ENCODE measurements at places on chromosomes 11 and 22.

DNA sequence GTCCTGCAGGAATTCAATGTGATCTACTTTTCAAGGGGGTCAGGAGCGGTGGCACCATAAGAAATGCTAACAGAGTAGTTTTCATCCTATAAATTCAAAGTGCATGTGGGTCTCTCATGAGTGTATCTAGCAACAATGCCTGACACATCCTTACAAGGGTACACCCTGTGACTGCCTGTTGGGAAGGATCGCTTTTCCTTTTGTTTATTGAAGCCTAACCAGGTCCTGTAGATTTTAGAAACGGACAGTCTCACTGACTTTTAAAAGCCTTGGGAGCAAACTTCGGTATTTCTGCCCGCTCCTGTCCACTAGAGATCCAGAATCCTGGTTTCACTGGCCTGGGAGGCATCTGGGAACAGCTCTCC, 102.4 kb downstream of the MICAL2 start:
- DNase-seq, result no peak

DNA sequence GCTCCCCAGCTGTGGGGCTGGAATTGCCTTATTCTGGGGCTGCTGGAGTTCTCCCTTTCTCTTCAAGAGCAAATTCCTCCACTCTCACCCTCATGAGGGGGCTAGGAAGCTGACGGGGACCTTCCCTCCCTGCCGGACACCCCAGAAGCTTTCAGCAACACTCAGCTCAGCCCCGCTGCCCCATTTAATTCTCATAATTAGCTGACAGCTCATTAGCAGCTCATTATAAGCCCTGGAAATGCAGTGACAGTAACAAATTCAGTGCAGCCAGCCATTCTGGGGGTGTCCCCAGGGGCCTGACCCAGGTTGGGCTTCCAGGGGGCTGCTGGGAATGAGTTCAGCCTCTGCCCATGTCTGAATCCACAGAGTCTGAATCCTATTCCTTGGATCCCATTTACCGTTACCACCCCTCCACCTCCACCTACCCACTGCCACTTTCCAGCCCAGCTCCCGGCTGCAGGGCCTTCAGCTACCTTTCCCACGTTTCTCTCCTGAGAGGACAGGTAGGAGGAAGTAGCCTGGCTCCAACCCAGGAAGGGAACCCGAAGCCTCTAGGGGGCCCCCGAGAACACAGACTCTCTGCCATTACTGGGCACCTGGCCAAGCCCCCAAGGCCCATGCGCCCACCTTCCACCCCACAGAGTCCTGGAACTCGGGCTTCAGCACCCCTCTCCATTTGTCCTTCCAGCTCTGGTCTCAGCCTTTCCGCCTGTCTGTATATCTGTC, 101.7 kb upstream of the LMO1 start:
- no peak for DNase-seq

DNA sequence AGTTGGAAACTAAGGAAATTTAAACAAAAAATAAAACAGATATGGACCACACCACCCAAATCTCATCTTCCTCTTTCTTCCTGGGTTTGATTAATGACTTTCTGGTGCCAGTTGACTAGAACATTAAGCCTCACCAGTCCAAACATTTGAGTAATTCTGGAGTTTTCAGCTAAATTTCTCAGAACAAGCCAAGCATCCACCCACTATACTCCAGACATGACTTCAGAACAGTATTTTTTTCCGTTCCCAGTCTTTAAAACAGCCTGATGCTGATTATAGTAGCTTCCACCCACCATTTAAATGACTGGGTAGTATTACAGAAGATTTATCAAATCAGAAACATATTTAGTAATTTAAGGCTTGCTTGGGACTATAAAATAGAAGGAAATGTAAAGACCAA, 230.9 kb upstream of the UBASH3B start:
- no peak for DNase-seq

- no peak for DNase-seq
Observed at GRCh38 chr22:44005524-44005923, 18.6 kb upstream of the PARVB start.

GRCh38 chr11:75561426-75562047, 516 bp upstream of the SERPINH1 start:
- no peak for DNase-seq

DNA sequence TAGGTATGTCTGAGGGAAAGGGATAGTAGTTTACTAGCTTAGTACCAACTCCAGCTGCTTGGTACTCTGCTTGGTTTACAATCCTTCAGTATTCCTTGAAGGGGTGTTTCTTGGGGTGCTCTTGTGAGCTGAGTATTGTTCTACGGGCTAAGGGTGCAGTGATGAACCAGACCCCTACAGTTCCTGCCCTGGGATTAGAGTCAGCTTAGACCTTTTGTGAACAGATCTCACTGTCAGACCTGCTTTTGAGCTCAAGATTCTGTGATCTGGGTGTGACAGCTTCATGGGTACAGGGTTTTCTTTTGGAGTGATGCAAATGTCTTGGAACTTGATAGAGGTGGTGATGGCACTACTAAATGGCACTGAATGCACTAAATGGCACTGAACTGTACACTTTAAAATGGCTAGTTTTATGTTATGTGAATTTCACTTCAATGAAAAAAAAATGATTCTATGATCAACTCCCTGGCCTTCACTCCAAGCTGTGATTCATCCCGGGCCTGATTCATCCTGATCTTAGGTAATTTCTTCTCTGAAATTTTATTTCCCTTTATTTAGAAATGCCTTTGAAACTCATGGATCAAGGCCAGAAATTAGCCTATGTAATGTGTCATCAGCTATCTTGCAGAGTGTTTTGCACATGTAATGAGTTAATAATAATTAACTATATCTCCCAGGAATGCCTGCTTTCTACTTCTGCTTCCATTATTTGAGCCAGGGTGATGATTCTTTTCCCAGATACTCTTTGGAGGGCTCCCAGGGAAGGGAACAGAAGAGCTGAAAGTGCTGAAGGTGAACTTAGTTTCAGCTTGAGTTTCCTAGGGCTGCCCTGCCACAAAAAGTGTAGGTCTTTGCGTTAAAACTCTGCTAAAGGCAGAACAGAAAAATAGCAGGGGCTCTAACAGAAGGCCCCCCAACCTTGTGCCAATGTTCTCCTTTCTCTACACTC, 87.9 kb downstream of the NCAM1 start:
- DNase-seq, result no peak

DNA sequence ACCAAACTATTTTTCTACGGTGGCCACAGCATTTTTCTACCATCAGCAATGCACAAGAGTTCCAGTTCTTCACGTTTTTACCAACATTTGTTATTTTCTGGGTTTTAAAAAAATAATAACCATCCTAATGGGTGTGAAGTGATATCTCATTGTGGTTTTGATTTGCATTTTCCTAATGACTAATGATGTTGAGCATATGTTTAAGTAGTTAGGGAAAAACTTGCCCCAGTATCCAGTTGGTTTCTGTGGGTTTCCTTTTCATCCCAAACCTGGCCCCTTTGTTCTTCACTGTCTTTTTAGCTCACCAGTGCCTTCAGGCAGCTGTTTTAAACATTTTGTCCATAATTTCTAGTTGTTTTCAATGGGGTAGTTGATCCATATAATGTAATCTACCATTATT, 14.7 kb upstream of the PTS start:
- DNase-seq, result no peak

GRCh38 chr22:40235308-40235707, 57.6 kb downstream of the TNRC6B start:
- no peak for DNase-seq

- no peak for DNase-seq
Observed at GRCh38 chr11:100031973-100032372, 655.1 kb upstream of the ARHGAP42 start.

GRCh38 chr22:44180706-44181032, at the start of gene PARVG:
Gene PARVG, plus strand, starts transcription at chr22:44180925. Its CDS starts 2,405 bp downstream, at chr22:44183330.
- no peak for DNase-seq

Measured in GOT3 (cell line).